ENCODE measurements at places on chromosomes 5 and 9.

- DNase-seq = no peak
Observed at GRCh38 chr9:78778861-78779374, 482.0 kb downstream of the PSAT1 start.

DNA sequence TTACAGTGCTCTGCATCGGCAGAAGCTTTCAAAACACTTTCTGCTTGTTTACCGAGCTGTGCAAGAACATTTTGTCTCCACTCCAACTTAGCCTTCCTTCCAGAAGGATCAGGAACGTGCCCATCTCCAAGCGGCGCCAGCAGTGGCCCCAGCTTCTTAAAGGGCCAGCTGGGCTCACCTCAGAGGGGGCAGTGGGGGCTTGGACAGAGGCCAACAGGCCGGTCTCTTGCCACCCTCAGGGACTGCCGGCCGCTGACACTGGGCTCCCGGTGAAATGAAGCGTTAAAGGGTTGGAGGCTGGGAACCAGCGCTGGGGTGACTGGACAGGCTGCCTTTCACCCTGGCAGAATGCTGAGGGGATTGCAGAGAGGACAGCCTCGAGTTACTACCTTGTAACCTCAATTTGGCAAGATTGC, 67.0 kb upstream of the RNU6ATAC start:
- no peak for DNase-seq

DNA sequence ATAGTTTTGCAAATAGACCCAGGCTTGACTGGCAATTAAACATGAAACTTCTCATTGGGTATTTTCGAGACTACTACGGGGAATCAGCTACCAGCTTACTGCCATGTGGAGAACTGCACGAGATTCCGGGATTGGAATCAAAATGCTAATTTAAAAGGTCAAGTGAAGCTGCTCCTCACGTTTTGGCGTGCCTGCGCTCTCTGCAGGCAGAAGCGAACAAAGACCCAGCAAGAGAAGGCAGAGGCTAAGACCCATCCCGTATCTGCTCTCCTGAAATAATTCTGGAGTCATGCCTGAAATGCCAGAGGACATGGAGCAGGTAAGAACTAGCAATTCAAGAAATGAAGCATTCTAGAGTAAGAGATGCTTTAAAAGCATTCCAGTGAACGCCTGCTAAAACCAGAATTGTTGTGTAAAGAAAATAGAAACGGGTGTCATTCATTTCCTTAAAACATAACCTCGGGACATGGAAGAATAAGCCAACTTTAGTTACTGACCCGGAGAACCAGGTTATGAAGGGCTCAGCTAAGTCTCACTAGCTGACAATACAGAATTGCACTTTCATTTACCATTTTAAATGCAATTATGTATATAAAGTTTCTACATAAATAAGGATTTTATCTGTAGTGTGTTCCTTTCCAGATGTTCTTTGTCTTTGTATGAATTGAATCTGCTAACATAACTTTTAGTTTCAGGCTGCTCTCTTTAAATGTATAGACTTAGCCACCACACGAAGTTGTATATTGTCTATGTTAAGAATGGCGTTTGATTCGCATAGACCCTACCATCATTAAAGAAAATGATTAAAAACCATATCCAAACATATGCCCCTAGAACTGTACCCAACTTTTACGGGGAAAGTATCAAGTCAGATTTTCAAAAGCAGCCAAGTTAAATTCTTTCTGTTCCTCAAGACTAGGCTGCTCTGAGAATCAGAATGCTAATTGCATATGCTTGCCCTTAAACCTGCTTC, 2.0 kb upstream of the MAT2B start:
- peak; percentile 81 for DNase-seq

GRCh38 chr5:77210091-77210963, at the start of gene PDE8B:
Gene PDE8B, plus strand, starts transcription at chr5:77210680. Its CDS starts 246 bp downstream, at chr5:77210926.
- DNase-seq = peak; percentile 3

DNA sequence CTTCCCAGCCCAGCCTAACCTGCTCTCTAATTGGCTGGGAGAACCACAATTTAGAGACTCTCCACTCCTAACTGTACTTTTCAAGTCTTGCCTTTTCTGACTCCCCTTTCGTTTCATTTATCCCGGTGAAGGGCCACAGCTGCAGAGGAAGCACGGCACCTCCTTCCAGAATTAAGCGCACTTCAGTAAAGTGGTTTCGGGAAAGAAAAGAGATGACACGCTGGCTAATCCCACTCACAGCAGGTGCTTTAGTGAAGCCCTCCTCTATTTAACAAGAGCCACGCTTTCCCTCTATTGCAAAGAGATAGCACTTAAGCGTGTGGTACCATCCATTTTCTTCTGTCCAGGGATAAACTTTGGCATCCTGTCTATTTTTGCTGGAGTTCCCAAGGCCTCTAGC, 4.8 kb downstream of the DNAH5 start:
- no peak for DNase-seq

- no peak for DNase-seq
Observed at GRCh38 chr5:33258553-33258952, 182.2 kb upstream of the TARS1 start.

- DNase-seq = peak; percentile 42
Observed at GRCh38 chr9:89319015-89319905, 960 bp downstream of the SECISBP2 start.

- DNase-seq = no peak
Observed at GRCh38 chr9:134751622-134752021, 110.0 kb downstream of the COL5A1 start.

DNA sequence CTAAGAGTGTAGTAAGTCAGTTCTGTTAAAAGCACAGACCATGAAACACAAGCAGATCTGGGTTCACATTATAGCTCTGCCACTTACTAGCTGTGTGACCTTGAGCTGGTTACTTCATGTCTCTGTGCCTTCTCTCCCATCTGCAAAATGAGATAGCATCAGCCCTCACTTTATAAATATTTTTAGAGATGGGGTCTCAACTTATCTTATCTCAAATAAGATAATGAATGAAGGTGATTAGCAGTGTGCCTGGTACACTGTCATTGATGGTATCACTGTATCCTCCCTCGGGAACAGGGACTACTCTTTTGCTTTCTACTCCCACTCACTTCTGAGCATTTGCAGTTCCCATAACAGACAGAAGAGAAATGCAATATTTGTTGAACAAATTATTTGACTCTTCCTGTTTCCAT, 52.4 kb downstream of the GALNT10 start:
- no peak for DNase-seq

DNA sequence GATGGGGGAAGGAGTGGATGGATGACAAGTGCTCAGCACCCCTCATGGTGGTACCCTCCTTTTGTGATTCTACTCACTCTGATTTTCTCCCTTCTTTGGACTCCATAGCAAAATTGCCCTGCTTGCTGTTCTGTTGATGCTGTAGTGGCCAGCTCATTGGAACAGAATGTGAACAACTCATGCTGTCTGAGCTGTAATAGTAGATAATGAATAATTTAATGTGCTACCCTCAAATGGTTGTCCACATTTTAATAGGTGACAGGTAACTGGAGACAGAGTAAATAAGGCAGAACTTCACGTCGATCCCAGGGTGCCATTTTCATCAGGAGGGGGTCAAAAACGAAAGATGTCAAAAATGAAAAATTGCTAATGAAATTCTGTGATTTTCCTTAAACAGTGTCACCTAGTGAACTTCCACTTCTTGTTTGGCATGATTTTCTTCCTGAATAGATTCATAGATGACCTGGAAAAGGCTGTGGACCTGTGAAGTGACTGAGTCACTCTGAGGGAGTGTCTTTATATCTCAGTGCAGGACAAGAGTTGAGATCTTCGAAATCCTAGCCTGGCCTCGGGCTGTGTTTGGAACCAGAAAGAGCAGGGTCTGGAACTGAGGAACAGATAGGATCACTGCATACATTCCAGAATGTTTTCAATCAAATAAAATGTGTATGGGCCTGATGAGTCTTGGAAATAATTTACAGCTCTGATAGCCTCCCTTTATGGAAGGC, 270.2 kb downstream of the PSAT1 start:
- DNase-seq = no peak

DNA sequence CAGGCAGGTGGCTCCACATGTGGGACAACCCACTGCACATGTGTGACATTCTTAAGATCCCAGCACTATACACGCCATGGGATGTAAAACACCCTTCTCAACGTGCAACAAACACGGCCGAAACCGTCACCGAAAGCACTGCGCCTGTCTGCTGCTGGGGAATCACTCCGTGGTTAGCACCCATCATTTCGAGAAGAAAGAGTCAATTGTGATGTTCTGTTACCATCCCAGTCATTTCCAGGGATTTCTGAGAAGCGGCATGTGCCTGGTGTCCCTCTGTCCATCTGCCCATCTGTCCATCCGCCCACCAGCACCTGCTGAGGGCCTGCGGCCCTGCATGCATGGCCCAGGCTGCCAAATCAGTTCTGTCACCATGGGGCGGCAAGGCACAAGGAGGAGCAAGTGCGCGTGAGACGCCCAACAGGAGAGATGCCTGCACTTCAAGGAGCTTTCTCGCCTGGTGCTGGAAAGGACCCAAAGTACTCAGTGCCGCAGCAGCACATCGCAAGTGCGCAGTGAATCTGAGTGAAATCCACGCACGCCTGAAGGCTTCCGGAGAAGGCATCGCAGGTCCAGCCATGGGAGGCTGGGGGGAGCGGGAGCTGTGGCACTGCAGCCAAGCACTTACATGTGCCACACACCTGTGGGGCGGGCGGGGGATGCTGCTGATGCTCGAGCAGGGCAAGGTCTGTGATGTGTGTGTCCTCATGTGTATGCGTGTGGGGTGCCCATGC, 38.0 kb downstream of the VAV2 start:
- no peak for DNase-seq

- no peak for DNase-seq
Observed at GRCh38 chr5:142287096-142287972, 37.5 kb downstream of the SPRY4 start.

- DNase-seq = peak; percentile 25
Observed at GRCh38 chr9:71446473-71447411, 321.6 kb downstream of the CEMIP2 start.

DNA sequence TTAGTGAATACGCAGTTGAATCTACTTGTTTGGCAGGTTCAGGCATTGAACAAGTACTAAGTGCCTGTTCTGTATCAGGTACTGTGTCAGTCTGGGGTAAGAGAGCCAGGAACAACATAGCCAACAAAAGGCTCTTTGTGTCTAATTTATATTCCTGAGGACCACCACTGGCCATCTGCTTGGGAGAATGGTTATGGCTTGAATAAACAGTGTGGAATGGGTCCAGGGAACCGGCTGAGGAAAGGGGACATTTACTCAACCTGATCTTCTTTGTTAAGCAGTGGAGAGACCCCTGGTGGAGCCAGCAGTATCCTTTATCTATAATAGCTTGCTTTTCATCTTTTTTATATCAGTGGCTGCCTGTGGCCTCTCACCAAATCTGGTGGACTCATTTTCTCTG, 38.6 kb downstream of the EXOSC2 start:
- DNase-seq = no peak

DNA sequence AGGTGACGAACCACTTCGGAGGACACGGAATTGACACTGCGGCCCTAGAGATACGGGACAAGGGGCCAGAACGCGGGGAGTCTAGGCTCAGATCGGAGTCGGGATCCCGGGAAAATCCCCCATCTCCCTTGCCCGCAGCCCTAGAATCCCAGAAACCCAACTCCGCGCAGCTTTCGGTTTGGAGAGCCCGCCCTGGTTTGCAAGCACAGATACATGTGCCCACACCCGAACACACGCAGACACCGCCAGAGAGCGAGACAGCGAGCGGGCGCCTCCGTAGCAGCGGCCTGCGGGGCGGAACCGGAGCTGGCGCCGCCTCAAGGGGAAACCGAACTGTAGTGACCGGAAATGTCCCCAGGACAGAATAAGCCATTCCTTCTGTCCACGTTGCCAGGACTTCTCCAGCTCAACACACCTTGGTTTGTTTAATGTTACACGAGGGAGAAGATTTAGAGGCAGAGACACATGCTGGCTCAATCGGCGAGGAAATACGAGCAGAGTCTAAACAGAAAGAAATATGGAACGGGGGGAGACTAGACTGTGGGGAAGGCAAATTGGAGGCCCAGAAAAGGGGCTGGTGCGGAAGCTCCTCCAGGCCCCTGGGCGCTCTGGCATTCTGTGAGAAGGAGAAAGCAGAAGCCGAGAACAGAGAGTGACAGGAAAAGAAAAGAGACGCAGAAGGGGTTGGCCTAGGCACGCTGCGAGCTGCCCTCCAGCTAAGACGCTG, 2.9 kb upstream of the PAX5 start:
- DNase-seq = peak; percentile 69

- DNase-seq = no peak
Observed at GRCh38 chr5:155103146-155103545, 89.6 kb downstream of the KIF4B start.

- no peak for DNase-seq
Observed at GRCh38 chr9:38347946-38348345, 44.6 kb upstream of the ALDH1B1 start.

DNA sequence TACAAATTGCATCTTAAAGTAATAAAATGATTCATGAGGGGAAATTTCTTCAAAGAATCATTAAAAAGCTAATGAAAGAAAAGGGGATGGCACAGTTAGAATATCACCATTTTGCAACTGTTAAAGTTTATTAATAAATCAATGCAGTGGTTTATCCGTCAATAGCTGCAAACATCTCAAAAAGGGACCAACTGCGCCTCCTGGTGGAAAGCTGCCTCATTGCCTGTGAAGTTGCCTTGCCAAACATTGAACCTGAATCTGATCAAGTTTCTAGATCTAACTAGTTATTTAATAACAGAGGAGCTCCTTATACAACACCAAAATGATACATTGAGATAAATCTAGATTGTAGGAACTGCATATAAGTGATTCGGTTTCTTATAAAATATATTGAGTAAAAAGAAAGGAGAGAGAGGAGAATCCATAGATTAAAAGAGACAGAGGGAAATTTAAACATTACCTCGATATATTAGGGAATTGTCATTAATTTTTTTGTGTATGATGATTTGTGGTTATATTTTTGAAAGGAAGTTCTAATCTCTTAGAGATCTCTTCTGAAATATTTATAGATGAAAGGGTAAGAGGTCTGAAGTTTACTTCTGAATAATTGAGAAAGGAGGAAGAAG, 6.9 kb upstream of the NDUFB6 start:
- DNase-seq = peak; percentile 89

DNA sequence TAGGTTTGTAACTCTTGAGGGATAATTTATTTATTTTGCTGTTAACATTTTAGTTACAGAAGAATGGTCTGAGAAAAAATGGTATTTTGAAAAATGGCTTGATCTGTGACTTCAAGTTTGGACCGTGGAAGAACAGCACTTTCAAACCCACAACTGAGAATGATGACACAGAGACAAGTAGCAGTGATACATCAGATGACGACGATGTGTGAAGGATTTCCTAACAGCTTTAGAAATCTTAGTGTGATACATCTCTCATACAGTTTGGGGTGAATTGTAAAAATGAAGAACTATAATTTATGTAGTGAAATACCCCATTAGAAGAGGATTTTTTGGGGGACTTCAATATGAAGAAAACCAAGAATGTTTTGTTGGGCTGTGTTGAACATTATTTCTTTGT, 88.7 kb downstream of the GPBP1 start:
- no peak for DNase-seq

GRCh38 chr9:134699343-134699740, 57.7 kb downstream of the COL5A1 start:
- DNase-seq = no peak

- DNase-seq = peak; percentile 17
Observed at GRCh38 chr5:180575571-180575970, 15.7 kb downstream of the SCGB3A1 start.

Data from erythroblast (primary cell).